ENCODE measurements at places on chromosomes 6 and 20.

DNA sequence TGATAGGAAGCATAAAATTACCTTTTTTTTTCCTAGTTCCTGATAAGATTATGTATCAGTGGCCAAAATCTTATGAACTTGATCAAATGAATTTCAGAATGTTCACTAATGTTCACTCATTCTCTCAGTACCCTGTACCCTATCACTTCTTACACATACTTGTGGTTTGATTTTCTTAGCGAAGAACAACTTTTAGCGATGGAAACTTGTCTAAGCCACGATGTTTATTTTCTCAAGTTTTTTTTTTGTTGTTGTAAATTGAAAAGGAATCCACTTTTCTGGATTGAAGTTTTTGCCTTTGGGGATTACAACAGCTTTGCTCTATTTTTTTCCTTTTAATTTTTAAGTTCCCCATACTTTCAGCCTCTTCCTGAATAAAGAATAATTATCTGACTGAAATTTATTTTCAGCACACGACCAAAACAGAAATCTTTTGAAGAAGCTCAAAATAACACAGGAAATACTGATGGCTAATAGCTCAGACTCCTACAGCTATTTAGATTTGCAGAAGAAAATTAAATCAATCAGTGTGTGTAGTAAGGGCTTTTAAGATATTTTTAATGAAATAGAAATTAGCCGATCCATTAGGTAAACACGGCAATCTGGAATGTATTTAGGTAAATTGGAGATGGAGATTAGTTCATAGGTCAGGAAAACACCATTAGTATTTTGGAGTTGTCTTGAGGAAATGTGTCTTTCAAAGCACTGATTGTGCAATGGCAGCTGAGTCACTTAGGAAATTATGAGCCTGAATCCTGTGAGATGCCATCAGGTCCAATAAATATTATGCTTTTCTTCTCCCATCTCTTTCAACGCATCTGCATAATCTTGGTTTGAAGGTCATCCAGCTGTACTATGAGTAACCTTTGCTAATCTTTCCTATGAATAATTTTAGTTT lies 217.5 kb downstream of the GJA1 start:
- peak; percentile 78 for DNase-seq

DNA sequence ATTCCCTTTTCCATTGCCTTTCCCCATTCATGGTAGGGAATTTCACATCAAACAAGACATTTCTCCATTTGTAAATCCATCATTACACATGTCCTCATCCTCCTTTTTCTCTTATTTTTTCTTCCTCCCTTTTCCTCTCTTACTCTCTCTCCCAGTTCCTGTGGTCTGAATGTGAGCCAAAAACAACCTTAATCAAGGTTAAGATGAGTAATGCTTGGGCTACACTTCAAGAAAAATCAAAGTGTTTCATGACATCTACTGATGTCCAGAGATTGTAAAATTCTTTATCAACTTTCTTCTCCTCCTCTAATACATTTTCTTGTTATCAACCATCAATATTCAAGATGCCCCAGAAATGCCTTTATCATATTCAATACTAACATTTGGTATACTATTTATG lies 208.0 kb upstream of the PRND start:
- peak; percentile 75 for DNase-seq

DNA sequence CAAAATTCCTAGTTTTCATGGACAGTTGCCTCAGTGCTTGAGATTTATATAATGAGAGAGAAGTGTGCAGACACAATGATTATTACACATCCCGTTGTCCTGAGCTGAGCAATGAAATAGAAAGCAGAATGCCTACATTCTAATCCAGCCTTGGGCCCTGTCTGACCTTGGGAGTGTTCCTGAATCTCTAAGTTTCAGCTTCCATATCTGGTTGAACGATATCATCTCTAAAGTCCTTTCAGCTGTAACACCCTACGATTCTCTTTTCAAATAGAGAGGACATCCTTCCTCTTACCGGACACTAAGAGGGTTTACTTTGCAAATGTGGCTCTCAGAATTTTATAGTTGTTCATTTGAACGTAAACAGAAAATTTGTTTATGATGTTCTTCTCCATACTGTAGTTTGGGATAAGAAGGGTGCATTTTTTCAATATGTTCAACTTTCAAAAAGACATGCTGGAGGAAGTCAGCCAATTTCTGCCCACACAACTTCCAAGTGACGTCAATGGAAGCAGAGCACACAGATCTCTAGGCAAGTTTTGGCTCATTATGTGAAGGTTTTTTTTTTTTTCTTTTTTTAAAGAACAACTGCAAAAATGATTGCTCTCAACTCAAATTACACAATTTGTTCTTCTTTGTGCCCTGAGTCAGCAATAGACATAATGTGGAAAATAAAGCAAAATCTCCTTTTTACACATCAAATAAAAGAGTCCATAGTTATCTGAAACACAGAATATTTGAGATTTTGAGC lies 50.4 kb downstream of the PDE7B start:
- peak; percentile 72 for DNase-seq

- no peak for DNase-seq
Measured at GRCh38 chr6:42915732-42916131, at the start of gene PTCRA. TSS of gene PTCRA (plus strand) at chr6:42916053. CDS start at chr6:42916070, 17 bp downstream.

DNA sequence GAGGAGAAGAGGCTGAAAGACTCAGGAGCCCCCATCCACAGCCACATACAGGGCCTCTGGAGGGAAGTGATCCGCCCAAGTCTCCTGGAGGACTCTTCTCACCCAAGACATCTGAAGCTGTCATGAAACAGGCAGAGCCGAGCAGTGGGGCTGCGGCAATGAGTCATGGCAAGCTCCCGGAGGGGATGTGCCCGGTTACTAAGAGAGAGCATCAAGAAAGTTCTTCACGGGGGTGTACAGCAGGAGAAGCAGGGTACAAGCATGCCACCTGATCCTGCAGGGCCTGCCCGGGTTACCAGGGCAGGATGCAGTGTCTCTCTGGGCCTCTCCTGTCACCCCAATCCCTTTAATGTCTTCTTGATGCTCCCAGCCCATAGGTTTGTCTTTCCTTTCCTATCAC lies 21.1 kb downstream of the TRIM26 start:
- no peak for DNase-seq

DNA sequence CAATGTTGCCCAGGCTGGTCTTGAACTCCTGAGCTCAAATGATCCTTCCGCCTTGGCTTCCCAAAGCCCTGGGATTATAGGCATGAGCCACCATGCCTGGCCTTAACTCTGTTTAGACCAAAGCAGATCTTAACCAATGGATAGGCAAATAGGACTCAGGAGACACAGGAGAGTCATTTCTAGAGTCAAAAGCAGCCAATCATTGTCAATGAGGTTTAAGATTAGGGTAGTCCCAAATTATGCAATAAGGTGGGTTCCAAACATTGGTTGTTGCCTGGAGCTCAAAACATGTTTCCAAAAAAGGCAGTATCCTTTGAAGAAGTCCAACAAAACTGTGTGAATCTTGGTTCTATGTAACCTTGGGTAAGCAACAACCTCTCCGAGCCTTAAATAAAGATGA lies 95.7 kb upstream of the JARID2 start:
- no peak for DNase-seq

- DNase-seq, result peak; percentile 83
Measured at GRCh38 chr6:17865798-17866725, 121.4 kb downstream of the KIF13A start.

GRCh38 chr20:59866338-59866737 lies 67.1 kb downstream of the SYCP2 start:
- DNase-seq, result no peak

All from fibroblast of skin of scalp (primary cell).